GM13976 (cell line): ENCODE measurements at places on chromosomes 2 and 18.

DNA sequence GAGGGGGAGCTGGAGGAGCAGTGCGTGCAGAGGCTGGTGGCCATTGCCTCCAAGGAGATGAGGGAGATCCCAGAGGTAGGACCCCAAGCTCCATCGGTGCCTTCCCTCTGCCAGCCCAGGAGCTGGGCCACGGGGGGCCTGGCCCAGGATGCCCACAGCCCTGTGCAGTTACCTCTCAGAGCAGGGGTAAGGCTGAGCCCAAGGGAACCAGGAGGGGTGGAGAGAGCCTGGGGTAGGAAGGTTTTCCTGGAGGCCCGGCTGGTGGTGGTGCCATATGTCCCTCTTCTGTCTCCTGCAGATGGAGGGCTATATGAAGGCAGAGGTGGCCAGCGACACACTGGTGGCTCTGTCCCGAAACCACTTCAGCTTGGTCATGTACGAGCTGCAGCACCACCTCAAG, 11.4 kb downstream of the MROH2A start:
- DNase-seq = no peak

DNA sequence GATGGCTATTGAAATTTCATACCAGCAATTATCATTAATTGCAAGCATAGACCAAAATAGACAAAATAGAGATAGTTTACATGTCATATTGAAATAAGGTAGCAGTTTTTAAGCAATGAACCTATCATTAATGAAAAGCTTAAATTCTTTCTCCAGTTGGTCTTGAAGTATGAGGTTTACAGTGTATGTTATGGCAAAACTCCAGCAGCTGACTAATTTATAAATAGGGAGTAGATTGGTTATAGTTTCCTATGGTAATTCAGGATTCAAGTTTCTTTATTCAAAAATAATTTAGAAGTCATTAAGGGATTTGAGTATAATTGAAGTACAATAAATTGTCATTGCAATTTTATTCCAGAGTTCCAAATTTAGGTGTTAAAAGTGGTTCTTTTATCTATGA, 69.6 kb upstream of the COL5A2 start:
- no peak for DNase-seq

GRCh38 chr2:62412347-62412742, 93.7 kb downstream of the TMEM17 start:
- no peak for DNase-seq

GRCh38 chr18:35005963-35006577, 35.1 kb upstream of the MAPRE2 start:
- peak; percentile 67 for DNase-seq
